ENCODE measurements at places on chromosomes 16 and 17. TPM values are rescaled to one million over a fixed set of nuclear protein-coding genes. Genes with fewer than 3 reads are reported as not detected.

DNA sequence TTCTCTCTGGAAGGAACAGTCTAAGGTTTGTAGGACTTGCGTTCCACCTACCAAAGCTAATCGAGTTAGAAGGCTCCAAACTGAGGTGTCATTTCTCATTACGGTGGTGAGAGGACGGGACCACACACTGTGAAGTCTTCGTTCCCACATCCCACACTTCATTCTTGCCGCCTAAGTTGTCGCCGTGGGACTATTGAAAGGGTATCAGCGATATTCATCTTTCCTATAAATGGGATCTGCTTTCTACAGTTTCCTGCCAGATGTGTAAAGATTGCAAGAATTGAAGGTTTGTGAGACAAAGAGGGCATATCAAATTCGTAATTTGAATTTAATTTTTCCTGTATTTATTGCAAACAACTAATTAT, 608 bp upstream of the TRIM37 start:
- no peak for DNase-seq

DNA sequence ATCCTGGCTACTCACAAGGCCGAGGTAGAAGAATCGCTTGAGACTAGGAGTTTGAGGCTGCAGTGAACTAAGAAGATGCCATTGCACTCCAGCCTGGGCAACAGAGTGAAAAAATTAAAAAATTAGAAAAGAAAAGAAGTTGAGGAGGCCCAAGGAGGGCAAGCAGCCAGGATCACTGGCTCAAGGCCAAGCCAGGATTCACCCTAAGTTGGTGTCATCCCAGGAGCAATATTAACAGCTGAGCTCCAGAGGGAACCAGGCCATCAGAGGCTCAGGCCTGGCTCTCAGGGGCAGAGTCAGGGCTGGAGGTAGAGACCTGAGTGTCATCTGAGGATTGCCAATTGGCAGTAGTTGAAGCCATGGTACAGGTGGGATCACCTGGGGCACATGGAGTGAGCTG, 20.7 kb downstream of the DRC3 start:
- no peak for DNase-seq

- no peak for DNase-seq
Measured at GRCh38 chr17:2388683-2389055, 12.2 kb downstream of the MNT start.

GRCh38 chr17:17929655-17930380, 42.4 kb downstream of the TOM1L2 start:
- DNase-seq, result no peak

DNA sequence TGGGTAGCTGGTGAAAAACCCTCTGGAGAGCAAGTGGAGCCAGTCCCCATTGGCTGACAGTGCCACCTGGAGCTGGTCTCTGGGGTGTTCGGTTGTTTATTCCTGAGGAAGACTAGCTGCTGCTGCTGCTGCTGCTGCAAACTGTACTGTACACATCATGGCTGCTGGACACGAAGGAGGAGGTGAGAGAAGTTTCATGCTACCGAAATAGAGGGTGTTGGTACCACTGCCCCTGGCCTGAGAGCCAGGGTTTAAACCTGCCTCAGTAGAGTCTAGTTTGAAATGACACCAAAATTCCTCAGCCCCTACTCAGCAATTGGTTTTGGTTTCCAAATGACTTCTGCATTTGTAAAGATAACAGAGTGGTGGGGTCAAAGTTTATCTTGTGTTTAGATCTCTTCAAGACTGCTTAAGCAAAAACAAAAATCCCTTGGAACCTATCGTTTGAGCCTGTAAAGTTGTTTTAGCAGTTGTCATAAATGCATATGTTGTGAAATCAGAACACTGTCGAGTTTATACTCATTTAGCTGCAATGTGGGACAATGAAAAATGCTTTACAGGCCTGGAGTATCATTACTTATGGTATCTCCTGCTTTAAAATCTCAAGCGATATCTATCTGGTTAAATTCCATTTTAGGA, 40.8 kb downstream of the CYB5B start:
- no peak for DNase-seq

DNA sequence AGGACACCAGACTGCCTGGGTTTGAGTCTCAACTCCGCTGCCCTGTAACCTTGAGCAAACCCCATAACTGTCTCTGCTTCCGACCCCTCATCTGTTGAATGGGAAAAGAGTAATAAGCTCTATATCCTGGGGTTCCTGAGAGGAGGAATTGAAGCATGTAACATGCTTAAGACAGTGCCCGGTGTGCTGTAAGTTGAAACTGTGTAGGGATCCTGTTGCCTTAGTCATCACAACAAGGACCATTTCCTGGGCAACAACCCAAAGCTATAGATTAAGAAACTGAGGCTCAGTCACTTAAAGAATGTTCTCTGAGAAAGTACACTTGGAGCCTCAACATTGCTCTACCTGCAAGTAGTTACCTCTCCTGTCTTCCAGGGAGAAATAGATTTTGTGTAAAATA, 23.0 kb downstream of the CDH13 start:
- no peak for DNase-seq

GRCh38 chr17:79935197-79935885, 96.1 kb upstream of the CBX4 start:
- no peak for DNase-seq

DNA sequence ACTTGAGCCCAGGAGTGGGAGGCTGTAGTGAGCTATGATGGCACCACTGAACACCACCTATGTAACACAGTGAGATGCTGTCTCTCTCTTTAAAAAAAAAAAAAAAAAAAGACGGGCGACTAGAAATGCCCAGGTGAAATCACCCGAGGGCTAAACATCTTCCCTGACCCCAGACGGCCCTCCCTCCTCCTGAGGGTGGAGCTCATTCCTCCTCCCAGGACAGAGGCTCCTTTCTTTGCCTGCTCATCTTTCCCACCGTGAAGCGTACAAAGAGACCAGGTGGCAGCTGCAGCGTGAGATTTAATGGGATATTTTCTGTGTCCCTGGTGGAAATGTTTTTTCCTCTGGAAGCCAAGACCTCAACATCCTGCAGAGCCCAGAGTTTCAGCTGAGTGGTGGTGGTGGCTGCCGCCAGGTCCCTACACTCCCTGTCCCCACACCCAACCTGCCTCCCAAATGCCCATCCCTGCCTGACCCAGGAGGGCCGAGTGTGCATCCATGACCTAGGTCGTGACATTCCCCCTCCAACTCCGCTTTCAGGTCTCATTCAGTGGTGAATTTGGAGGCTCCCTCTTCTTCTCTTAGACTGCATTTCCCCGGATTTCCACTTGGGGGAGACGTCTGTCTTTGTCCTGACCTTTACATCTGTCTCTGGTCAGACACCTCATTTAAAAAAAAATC, 14.4 kb upstream of the GPRC5B start:
- no peak for DNase-seq

- DNase-seq, result no peak
Measured at GRCh38 chr16:20675488-20676267, 21.8 kb downstream of the ACSM1 start.

GRCh38 chr17:2521257-2521656, 9.6 kb upstream of the METTL16 start:
- no peak for DNase-seq

DNA sequence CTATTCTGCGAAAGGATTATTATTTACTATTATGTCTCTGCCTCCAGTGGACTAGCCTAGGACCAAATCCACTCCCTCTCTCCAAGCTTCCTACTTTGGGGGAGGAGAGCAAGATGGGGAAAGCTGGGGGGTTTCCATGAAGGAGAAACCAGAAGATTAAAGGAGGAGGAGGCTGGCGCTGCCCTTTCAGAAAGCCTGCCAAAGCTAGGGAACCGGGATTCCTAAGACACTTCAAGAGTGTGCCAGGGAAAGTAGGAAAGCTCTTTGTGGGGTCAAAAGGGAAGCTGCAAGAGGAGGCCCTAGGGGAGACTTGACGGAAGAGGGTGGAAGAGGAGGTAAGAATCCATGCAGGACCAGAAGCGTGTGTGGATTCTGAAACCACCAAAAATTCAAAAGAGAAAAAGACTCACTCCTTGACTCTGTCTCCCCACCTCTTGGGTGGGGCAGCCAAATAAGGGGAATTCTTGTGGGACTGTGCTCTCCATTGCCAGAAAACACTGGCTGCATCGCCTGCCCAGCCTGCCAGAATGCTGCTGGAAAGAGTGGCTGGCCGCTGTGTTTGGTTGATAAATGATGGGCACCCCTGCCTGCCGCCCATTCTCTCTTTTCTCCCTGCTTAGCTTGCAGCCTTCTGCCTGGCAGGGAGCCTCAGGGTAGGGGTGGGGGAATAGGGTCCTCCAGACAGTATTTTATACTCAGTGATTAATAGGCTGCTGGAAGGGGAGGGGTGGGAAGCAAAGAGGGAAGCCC, 11.8 kb upstream of the KAT7 start:
- DNase-seq, result no peak

DNA sequence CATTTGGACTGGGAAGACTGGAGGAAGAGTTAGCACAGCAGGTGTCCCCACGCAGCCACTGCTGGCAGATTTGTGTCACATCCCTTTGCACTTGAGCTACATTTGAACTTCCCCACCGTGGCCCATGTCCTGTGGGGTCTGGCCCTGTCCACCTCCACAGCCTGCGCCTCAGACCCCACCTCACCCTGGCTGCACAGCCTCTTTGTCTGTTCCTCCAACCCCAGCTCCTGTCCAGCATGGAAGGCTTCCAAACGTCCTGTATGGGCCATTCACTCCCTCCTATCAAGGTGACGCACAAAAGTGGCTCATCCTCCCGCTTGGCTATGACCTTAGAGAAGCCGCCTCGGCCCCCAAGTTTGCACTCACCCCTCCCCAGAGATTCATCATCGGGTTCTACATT, 200.6 kb downstream of the FOXL1 start:
- DNase-seq, result no peak

GRCh38 chr17:70165383-70165782, 3.9 kb upstream of the KCNJ2 start:
- DNase-seq, result no peak

- no peak for DNase-seq
Measured at GRCh38 chr16:87844120-87844733, 25.1 kb downstream of the SLC7A5 start.

DNA sequence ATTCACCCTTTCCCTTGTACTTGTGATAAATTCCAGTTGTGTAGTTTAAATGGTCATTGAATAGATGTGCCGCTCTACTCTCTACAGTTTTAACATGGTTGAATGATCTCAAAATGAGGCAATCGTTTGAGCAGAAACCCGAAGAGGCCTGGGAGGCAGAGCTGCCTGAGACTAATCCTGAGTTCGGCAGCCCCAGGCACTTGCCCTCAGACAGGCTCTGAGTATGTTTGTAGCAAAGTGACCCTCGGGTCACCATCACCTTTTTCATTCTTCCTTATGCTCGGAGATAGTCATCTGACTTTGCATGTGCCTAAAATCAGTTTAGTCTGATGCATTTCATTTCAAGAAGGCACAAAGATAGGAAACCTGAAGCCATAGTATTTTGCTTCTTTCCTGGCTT, 184.0 kb upstream of the RBFOX1 start:
- no peak for DNase-seq

DNA sequence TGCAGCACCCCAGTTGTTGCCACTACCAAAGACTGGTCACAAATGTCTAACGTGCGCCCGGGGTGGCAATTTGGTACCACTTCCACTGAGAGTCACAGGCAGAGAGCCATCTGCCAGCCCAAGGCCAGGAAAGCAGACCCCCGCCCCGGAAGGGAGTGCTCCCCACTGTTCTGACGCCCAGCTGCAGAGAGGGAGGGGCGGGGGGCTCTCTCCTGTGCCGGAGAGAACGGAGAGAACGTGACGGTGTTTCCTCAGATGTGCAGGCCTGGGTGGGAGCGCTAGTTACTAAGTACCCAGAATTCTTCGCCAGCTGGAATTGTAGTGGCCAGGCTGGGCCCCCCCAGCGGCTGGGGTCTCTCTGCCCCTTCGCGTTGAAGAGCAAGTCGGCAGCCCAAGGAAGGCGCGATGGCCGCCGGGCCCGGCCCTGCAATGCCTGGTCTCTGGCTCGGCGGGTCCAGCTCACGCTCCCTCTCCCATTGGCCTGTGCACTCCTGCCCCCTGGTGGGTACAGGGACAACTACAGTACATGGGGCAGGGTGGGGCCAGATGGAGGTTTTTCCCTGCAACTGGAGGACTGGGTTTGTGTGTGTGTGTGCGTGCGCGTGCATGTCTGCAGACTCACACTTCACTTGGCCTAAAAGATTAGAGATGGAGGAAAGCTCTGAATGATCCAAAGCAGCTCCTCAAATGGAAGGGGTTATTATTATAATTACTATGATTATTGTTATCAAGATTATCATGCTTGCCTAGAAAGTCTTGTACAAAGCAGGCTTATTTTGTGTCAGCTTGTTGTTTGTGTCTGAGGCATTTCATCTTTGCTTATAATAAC, 107.1 kb downstream of the AMFR start:
- DNase-seq, result peak; percentile 91

- no peak for DNase-seq
Measured at GRCh38 chr16:79171504-79171903, 429.0 kb downstream of the MAF start.

DNA sequence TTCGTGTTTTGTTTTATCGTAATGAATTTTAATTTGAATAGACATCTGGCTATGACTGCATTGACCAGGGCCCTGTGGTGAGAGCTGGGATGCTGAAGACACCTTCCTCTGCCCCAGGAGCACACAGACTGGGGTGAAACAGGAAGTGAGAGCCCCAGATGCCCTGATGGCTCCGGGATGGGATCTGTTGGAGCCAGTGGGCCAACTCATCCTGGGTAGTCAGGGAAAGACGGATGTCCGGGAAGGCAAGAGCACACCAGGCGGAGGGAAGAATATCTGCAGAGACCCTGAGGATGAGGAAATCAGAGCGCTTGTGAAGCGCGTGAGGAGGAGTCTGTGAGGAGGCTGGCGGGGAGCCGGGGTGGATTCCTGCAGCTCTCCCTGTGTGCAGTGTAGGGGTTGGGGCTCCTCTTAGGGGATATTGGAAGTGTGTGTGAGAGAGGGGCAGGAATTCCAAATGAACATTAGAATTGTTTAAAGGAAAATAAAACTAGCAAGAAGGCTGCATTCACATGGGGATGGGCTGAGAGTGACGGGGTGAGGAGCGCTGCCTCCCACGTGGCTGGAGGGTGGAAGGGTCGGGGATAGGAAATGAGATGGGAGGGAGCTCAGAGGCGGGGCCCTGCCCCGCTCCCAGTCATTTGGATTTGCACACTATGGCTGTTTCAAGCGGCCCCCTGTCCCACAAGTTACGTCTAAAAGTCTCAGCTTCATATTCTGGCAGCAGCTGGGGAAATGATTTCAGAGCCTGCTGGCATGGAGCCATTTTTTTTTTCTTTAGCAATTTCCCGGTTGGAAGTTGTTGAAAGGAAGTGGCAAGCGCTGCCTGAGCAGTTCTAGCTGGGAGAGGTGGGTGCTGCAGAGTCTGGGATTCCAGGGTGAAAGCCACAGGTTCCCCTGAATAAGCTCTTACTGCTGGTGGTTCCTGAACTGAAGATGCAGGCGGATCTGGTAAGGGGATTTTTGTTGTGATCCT, 71.2 kb upstream of the LGALS9 start:
- DNase-seq, result no peak

- no peak for DNase-seq
Measured at GRCh38 chr16:84677849-84678248, 22.0 kb upstream of the USP10 start.

ABCC12 gene
- 0.41 TPM for total RNA-seq

MT3 gene
- total RNA-seq, result 7.3 TPM

CD300H gene
- not detected for total RNA-seq

CHAD gene
- total RNA-seq, result not detected

NME4 gene
- total RNA-seq, result 12.6 TPM

ZG16B gene
- not detected for total RNA-seq
